ENCODE measurements at places on chromosomes 5 and 9.

- DNase-seq, result no peak
Observed at GRCh38 chr9:135698767-135699166, 514 bp downstream of the SOHLH1 start.

DNA sequence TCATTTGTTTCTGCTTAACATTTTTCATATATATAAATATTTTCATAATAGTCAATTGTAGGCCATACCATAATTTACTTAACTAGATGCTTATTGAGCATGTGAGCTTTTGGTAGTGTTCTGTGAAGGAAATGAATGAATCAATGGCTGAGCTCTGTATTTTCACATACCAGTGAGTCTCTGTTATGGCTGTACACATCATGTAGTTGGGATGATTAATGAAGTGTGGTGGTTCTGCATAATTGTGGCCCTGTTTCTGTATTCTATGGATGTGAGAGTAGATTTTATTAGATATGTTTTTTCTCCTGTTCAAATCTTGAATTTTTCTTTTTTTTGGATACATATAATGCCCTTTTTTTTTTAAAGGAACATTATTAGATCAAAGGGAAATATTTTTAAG lies 56.2 kb downstream of the CTNNA1 start:
- no peak for DNase-seq

DNA sequence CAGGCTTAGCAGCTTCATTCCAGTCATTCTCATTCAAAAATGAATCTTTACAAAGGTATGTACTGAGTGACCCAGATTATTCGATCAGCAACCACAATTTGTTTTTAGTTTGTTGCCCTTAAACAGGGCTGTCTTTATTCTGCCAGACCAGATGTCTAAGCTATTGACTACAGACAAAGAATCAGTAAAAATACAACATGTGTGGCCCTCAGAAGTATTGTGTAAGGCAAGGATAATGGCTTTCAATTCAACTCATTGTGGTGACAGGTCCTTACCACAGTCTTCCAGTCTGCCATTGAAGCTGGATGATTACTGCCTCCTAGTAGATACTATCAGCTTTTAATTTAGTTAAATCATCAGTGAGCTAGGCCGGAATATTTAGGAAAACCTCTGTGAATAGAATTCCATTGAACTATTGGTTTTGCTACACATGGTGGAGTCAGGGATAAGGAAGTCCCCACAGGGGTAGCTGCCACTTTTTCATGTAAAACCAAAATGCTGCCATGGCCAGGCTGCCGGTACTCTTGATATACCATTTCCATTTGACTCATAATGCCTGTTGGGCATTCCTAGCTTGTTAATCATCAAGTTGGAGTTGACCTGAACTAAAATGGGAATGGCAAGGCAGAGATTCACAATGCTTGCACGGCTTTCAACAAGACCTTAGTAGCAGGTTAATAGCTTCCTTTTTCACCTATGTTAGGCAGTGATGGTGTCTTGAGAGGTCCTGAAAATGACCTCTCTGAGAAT lies 175.6 kb downstream of the MEF2C start:
- DNase-seq, result no peak

GRCh38 chr5:56012281-56012963 lies 17.7 kb upstream of the IL6ST start:
- peak; percentile 39 for DNase-seq

DNA sequence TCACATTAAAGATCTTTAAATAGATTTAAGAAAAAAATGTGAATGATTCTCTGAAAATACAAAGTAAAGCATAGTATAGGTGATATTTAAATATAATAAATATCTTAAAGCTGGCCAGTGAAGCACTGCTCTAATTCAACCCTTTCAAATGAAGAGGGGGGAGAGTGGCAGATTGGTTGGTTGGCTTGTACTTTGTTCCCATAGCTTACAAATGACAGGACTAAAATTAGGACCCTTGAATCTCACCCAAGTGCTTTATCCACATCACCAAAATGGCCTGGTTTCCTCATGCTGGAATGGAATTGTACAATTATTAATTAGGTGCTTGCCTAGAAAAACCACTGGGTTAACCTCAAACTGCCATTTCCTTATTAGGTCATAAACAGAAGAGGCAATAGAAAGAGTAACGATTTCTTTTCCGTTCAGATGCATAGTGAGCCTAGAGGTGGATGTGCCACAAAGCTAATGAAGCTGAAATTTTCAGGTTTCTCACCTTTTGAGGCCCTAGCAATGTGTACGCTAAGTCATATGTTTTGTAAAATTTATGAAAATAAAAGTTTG lies 354.5 kb upstream of the CDH6 start:
- DNase-seq, result no peak

DNA sequence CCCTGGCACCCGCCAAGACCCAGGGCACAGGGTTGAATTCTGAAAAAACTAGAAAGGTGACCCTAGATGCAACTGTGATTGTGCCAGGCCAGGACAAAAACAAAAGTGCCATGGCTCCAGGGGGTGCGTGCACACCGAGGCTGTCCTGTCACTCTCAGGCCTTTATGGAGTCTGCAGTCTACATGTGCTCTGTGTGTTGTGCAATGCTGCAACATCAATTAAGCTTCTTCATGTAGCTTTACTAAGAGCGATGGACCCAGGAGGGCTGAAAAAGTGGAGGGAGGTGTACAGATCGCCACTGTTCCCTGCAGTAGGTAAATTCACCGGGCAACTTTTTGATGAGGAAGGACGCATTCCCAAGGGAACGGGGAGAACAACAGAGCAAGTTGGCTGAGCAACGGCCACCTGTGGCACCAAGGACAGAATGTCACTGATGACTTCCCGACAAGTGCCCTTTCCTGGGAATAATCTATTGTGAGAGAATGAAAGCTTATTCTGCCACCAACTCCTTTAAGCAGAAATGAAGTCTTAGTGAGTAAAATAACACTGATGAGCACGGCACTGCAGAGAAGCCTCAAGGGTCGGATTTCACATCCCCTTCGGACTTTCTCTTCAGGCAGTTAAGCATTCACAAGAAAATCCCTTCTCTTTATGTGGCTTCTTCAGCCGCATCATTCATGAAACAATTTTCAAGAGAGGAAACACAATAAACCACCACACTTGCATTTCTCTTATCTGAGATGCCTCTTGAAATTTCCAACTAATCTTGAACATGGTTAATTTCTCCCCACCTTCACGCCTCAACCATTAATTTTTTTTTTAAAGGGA lies 149.6 kb downstream of the DROSHA start:
- DNase-seq, result no peak

- DNase-seq, result no peak
Observed at GRCh38 chr9:99850736-99851499, 29.2 kb downstream of the NR4A3 start.

- DNase-seq, result peak; percentile 16
Observed at GRCh38 chr5:604391-604831, 7.7 kb upstream of the CEP72 start.

GRCh38 chr5:53237876-53238275 lies 128.3 kb upstream of the MOCS2 start:
- DNase-seq, result no peak

DNA sequence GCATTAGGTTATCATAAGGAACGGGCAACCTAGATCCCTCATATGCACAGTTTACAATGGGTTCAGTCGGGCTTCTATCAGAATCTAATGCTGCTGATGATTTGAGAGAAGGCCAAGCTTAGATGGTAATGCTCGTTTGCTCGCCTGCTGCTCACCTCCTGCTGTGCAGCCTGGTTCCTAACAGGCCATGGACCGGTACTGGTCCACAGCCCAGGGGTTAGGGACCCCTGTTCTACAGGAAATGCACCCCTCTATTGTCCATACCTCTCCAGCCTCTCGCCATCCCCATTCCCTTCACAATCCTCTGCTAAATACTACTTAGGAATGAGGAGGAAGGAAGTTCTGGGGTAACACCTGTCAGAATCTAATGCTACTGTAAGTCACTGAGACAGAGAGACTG lies 75.1 kb downstream of the OXCT1 start:
- DNase-seq, result no peak

DNA sequence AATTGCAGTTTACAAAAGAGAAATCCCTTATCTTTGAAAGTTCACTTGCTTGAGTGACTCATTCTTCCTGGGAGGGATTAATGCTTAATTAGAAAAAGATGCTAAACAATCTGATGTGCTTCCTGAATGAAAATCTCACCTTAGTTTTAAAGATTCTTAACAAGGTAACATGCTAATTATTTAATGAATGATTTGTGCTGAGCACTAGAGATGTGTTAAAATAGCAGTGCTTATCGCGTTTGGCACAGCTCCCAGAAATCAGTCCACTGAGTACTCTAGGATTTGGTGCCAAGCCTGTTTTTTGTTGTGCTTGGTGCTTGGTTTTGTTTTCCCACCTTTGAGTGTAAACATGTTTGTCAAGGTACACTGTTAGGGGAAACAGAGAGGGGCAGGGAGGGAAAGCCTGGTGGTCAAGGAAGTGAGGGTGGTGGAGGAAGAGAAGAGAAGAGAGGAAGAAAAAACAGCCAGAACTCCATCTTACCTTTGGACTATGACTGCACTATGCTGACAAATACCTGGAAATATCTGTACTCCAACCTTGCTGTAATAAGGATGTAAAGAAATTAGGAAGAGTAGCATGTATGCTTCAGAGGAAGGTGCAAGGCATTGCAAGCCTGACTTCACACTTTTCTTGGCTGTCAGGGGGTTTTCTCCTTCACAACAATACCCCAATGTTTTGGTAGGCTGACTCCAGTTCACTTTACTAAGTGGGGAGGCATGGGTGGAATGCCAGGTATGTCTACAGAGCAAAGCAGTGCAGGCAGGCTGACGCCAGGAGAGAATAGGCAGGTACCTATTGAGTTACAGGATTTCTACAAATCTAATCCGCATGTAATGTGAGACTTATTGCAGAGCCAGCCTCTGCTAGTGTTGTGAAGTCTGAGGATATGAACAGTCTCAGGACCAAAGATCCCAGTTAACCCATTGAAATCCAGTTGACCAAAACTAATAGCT lies 157.2 kb upstream of the ISL1 start:
- no peak for DNase-seq

- DNase-seq, result no peak
Observed at GRCh38 chr5:16797951-16798350, 138.1 kb downstream of the MYO10 start.

GRCh38 chr9:123662057-123662776 lies 267.7 kb downstream of the DENND1A start:
- DNase-seq, result no peak

- DNase-seq, result peak; percentile 50
Observed at GRCh38 chr5:34656001-34656699, at the start of gene RAI14. Gene RAI14, plus strand, starts transcription at chr5:34656328. Its CDS starts 30,592 bp downstream, at chr5:34686920.

DNA sequence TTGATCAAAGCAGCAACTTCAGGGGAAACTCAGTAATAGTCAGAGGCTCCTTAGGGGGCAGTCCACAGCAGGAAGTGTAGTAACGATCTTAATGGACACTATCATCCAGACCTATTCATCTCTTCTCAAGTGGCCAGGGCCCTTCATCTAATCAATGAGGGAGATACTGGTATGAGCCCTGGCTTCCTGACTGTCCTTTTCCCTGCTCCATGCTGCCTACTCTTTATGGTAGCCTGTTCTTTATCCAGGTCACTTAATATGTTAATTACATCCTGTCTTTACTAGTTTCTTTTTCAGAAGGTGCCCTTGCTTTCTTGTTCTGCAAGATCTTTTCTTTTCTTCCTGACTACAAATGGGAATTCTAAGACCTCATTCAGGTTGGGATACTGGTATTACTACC lies 197.1 kb downstream of the CAVIN4 start:
- no peak for DNase-seq

- DNase-seq, result no peak
Observed at GRCh38 chr5:176711883-176712282, 64.6 kb downstream of the TSPAN17 start.

DNA sequence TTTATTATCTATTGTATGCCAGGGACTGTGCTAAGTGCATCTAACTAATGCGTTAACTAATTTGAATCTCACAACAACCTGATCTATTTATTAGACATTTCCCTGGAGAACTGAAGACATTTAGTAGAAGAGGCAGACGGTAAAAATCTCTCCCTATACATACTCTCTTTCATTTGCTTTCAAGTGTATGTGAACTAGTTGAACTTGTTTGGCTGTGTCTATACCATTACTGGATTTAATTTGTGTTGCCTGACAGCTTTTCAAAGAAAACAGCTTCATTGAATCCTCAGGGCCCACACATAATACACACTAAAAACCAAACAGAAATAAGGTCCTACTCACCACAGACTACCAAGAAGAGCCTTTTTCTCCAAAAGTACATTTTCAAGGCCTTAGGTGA lies 133.6 kb upstream of the NR3C1 start:
- no peak for DNase-seq

- no peak for DNase-seq
Observed at GRCh38 chr9:100587375-100587774, 9.5 kb downstream of the CAVIN4 start.

- no peak for DNase-seq
Observed at GRCh38 chr5:96780626-96781025, 27.1 kb downstream of the ERAP1 start.

GRCh38 chr5:93062548-93062947 lies 518.5 kb downstream of the NR2F1-AS1 start:
- DNase-seq, result no peak

DNA sequence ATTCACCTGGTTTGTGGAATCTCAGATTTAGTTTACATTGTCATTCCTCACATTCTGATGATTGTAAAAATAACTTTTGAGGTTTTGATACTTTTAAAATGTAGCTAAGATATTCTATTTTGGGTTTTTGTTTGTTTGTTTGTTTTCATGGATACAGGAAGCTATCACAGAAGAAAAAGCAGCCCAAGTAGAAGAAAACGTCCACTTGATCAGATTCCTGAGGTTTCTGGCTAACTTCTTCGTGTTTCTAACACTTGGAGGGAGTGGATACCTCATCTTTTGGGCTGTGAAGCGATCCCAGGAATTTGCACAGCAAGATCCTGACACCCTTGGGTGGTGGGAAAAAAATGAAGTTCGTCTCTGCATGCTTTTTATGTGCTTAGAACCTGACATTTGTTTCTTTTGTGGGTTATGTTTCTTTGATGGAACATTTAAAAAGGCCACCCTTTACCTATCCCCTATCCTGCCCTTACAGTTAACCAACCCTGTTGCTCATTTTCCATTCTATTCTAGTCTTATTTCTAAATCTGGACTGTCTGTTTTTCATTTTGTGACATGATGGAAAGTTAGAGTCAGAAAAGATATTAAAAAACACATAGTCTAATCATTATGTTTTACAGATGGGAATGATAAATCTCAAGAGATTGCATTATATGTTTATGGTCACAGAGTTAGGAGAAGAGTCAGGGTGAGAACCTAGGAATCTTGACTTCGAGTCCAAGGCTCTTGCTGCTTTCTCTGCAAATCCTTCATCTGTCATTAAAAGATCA lies 163.7 kb downstream of the ALDH1A1 start:
- no peak for DNase-seq

DNA sequence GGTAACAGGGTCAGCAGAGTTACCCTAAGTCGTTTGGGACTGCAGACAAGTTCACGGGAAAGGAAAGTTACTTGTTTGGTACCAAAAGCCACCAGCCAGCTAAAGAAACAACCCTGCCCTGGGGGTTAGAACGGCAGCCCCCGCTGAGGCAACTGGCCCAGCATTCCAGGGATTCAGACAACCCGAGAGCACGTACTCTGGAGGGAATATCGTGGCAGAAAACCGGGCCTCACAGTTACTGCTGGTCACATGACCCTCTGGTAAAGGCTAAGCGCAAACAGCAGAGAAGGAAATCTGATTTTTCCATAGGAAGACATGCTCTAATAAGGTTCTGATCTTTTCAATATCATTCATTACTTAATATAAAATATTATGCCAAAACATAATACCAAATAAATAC lies 22.5 kb upstream of the MLANA start:
- no peak for DNase-seq

GRCh38 chr5:68067291-68067690 lies 148.3 kb upstream of the PIK3R1 start:
- no peak for DNase-seq

- no peak for DNase-seq
Observed at GRCh38 chr5:5188376-5189050, 48.4 kb downstream of the ADAMTS16 start.

All from activated naive CD8-positive, alpha-beta T cell treated with anti-CD3 and anti-CD28 coated beads, Interleukin-2, amount 10 ng/mL, durations not matched to agents 7 days and 5 days (primary cell).